ENCODE measurements at places on chromosomes 5 and 9.

DNA sequence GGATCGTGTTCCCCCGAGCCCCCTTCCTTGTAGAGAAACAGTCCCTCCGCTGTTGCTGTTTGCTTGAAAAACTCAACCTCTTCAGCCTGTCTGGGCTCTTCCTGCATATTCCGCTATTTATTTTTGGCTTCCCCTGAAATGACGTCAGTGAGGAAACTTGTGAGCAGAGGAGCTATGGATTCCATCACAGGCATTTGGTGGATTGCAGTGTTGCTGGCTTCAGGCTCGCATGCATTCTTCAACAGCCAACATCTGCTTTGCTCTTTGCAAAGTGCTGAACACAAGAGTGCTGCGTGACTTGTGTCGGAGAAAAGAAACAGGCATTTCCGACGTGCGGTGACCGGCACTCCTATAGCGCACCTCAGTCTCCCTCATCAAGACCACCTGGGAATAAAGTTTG is 232.7 kb downstream of the RFK start:
- DNase-seq = no peak

GRCh38 chr5:16889972-16890519 is 46.0 kb downstream of the MYO10 start:
- no peak for DNase-seq

DNA sequence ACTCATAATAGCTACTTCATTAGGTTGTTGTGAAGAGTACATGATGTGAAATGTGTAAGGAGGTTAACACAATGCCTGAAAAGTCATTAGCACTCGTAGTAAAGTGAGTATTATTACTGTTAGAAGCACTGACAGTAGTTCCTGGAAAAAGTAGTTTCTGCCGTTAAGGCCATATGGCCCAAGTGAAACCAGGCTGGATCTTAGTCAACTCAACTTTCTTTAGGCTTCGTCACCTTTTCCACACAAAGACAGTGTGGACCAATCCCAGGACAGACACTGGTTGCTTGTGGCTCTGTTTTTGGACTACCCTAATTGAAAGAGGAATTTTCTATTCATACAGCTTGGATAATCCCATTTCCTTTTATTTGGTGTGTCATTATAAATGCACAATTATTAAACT is 29.4 kb upstream of the CKMT2 start:
- no peak for DNase-seq

- no peak for DNase-seq
Observed at GRCh38 chr9:1707291-1707690, 307.9 kb upstream of the SMARCA2 start.

GRCh38 chr5:41334758-41335157 is 121.4 kb upstream of the C6 start:
- no peak for DNase-seq

- no peak for DNase-seq
Observed at GRCh38 chr5:56464935-56465768, 232.0 kb upstream of the ANKRD55 start.

DNA sequence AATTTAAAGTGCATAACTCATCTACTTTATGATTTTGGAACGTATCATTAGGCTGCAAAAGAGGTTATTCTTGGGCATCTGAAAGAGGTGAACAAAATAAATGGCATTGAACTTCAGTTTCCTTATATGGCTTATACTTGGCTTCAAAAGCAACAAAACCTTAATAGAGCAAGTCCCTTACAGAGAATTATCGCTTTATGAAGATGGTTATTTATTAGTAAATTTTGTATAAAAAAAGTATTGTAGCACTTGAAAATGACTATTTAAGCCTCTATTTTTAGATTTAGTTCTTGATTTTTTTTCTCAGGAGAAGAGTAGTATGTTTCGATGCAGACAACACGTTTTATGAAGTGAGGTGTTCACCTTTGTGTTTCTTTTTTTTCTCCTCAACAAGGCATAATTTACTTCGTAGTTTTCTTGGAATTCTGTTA is 2.0 kb downstream of the ERBIN start:
- no peak for DNase-seq

DNA sequence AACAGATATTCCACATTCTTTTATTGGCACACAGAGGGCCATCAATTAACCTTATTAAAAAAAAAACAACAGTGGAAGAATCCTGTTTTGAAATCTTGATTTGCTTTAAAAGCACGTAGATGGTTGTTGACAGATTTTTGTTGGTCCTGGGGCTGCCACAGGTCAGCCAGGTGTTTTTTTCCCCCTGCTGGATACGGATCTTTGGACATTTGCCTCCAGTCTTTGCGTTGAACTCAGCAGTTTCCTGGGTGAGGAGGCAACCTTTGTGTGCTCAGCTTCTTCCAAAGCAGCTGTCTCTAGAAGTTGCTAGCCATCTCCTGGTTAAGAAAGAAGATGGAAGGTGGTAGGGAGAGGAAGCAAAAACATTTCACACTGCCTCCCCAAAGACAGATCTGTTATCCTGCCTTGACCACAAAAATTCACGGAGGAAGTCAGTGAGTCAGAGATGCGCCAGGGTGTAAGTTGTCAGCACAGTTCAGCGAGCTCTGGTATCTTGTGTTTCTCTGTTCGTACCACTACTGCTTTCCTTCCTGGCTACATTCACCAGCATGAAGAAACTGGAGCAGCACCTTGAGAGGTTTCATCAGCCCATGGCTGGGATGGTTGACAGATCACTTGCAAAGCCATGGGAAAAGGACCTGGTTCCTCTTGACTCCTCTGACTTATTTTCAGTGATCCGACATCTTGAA is 207.3 kb downstream of the ARHGAP26 start:
- DNase-seq = no peak

DNA sequence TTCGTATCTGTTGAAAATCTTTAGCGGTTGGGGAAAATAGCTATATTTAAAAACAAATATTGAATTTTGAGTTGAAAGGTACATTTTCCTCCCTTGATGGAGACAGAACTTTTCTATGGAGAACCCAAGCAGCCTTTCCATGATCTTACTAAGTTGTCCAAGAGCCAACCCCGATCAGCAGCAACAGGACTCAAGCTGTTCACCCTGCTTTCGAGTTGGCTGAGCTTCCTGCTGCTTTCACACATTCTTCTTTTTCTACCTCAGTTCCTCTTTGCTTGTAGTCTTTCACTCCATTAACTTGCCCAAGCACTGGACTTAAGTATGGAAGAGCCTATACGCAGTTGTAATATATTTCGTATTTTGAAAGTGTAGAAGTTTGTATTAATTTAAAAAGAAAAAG is 59.4 kb downstream of the IL6ST start:
- DNase-seq = no peak

GRCh38 chr5:53368516-53368915 is 111.9 kb upstream of the FST start:
- no peak for DNase-seq

- no peak for DNase-seq
Observed at GRCh38 chr5:160330212-160330611, 17.8 kb upstream of the CCNJL start.

Data from HEK293T (cell line).